LHCN-M2 (cell line): ENCODE measurements at places on chromosomes 16 and 17. TPM values are rescaled to one million over a fixed set of nuclear protein-coding genes. Genes with fewer than 3 reads are reported as not detected.

- DNase-seq, result no peak
These were observed 3.3 kb downstream of the ARL4D start for GRCh38 chr17:43402078-43402477.

DNA sequence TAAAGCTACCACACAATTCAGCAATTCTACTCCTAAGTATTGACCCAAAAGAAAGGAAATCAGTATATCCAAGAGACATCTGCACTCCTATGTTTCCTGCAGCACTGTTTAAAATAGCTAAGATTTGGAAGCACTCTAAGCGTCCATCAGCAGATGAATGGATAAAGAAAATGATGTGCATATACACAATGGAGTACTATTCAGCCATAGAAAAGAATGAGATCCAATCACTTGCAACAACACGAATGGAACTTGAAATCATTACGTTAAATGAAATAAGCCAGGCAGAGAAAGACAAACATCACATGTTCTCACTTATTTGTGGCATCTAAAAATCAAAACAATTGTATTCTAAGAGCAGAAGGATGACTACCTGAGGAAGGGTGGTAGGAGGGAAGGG lies 1.5 kb downstream of the SLFN11 start:
- no peak for DNase-seq

GRCh38 chr16:67746846-67747245 lies 27.7 kb upstream of the GFOD2 start:
- no peak for DNase-seq

GRCh38 chr16:12062343-12063003 lies 85.9 kb downstream of the SNX29 start:
- DNase-seq, result peak; percentile 94

DNA sequence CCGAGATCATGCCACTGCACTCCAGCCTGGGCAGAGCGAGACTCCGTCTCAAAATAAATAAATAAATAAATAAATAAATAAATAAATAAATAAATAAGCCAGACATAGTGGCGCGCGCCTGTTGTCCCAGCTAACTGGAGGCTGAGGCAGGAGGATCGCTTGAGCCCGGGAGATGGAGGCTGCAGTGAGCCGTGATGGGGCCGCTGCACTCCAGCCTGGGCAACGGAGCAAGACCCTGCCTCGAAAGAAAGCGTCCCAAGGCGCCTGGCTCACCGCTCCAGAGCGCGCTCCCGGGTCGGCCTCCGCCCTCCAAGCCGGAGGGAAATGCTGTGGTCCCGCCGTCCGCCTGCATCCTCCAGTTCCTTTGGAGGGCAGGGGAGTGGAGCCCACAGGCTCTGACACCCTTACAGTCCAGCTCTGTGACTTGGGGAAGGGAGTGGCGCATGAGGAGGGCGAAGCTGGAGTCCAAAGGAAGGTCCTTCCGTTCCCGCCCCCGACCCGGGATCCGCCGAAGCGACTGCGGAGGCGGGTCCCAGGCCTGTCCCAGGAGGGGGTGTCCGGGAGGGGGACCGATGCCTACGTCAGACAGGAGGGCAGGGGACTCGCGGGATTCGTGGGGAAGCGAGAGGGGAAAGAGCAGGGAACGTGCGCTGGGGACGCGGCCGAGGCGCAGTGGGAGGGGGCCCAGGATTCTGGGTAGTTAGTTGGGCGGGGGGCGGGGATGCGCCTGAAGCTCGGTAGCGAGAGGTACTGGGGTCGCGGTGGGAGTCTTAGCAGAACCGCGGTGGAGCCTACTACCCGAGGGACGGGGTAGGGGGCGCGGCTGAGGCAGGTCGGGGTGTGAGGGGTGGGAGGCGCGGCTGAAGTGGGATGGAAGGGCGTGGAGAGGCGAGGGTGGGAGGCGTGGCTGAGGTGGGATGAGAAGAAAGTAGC lies 8.4 kb upstream of the TRPV2 start:
- DNase-seq, result no peak

DNA sequence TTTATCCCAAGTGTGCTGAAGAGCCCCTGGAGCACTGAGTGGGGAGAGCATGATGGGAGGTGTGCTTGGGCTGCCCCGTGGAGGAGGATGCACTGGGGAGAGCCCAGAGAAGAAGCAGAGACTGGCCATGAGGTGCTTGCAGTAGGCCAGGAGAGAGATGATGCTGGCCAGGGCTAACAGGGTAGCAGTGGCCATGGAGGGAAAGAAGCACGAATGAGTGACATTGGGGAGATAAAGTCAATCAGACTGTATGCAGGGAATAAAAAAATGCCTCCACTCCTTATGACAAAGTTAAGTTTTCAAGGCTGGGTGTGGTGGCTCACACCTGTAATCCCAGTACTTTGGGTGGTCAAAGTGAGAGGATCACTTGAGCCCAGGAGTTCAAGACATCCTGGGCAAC lies 5.4 kb upstream of the TMEM220 start:
- DNase-seq, result no peak

- DNase-seq, result no peak
These were observed 7.2 kb downstream of the SLC43A2 start for GRCh38 chr17:1621273-1621954.

DNA sequence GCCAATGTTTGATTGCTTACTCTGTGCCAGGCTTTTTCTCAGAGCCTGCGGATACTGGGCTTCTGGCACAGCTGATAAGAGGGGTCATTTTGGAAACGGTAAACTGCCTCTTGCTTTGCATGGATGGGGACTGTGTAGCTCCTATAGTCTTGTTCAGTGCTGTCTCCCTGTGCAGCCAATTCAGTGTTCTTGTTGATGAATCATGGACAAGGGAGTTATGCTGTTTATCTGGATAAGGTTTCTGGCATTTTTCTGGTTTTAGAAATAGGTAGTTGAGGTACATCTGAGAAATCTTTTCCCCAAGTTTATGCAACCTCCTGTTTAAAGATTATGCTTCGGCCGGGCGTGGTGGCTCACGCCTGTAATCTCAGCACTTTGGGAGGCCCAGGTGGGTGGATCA lies 16.7 kb upstream of the TANGO6 start:
- DNase-seq, result no peak

DNA sequence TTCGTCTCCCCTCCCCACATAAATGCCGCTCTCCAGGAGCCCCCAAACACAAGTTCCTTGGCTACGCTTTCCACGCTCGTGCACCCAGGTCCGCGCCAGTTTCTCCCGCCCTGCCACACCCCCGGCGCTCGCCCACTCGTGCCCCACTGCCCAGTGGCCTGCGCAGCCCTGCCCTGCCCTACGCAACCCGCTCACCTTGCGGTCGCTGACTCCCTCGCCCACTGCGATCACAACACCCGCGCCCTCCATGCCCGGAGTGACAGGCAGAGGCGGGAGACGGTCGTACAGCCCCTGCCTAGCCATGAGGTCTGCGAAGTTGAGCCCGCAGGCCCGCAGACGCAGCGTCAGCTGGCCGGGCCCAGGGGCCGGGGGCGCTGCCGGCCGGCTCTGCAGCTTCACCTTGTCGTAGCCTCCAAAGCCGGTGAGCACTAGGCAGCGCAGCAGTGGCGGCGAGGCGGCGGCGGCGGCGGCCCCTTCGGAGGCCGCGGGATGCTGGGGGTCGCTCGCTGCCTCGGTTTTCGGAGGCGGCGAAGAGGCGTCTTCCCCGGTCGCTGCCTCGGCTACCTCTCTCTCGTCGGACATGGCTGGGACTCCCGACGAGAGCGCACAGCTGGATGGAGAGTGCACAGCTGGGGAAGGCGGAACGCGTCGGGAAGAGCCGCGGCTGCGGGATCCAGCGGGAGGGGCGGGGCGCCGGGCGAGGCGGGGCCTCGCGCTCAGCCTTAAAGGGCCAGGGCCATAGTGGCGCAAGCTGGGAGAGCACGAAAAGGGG lies at the start of gene VAT1:
Gene VAT1, minus strand, starts transcription at position 645 of the 772 bp plus-strand sequence. Its CDS starts 63 bp downstream, at position 582.
- DNase-seq, result peak; percentile 73

DNA sequence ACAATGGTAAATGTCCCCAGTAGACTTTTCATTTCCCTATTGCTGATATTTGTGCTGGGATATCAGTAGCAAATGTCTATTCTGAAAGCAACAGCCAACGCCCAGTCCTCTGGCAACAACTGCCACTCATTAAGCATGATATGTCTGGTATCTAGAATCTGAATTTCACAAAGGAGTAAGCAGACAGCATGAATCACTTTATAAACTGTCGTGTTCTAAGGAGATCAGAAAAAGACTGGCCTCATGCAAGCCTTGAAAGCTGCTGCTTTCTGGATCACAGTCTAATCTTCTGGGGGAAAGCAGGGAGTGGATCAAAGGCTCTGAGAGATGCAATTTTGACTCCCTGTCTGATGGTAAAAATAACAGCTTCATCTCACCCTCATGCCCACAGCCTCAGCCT lies 153.1 kb upstream of the NOG start:
- peak; percentile 58 for DNase-seq

GRCh38 chr16:9050102-9050830 lies 41.2 kb upstream of the HAPSTR1 start:
- DNase-seq, result no peak

DNA sequence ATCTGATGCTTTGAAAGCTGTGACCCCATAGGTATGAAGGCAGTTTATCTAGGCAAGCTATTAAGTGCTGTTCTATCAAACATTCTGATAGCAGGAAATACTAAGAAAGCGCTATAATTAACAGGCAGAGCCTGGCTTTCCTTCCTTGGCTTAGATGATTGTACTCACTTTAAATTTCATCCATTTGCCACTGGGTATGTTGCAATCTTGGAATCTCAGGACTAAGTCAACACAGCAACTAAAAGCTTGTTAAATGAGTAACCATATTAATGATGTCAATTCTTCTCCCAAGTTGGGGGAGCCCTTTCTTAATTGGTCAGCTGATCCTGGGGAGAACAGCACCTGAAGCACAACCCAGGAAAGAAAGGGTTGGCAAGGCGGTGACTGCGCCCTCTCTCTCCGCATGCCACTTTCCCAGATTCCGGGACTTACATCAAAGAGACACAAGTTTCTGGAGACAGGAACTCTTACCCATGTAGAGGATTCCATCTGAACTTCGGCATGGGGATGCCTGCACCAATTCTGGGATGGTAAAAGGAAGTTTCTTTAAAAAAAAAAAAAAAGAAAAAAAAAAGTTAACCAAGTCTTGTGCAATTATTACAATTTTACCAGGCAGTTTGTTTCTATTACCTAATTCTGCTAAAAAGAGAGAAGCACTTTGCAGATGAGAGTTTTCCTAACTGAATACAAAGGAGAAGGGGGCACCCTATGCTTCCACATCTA lies 54.4 kb upstream of the ICAM2 start:
- DNase-seq, result peak; percentile 12

DNA sequence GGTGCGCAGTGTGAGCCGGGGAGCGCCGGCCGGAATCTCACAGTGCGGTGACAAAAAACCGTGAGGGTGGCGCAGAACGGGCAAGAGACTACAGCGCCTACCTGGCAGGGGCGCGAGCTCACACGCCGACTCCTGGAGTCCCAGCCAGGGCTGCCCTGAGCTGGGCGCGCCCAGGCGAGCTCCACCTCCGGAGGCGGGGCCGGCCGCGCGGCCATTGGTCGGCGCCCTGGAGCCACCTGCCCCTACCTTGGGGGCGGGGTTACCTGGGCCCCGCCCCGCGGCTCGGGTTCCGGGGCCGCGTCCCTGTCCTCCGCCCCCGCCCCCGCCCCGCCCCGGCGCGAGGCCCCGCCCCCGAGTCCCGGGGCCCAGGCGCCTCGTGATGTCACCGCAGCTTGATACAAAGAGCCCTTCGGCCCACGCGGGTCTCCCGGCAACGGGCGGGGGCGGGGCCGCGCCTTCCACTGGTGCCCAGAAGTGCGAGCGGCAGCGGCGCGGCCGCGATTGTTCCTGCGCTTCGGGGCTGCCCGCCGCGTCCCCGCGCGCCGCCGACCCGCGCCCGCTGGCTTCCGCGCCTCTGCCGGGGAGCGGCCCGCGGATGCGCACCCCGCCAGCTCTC lies 96.3 kb downstream of the RAB11FIP4 start:
- no peak for DNase-seq

GRCh38 chr16:15460601-15461000 lies 26.2 kb downstream of the BMERB1 start:
- DNase-seq, result no peak

DNA sequence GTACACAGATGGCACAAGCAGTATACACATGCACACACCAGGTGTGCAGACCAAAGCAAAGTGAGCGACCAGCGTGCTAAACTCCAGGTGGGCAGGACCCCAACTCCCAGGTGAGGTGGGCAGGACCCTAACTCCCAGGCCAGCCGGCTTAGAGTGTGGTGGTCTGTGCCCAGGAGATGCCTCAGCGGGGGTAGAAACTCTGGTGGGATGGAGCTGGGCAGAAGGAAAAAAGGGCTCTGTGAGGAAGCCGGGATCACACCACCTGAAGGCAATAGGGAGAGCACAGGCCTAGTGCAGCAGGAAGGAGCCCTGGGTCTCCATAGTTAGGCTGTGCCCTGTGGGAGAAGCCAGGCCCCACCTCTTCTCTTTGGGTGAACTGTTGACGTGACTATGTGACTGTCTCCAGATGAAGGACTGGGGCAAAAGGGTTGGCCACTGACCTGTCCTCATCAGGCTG lies 1.6 kb upstream of the FOXJ1 start:
- no peak for DNase-seq

Gene HEATR9
- not detected in 2 replicates for total RNA-seq

Gene TNRC6C
- 2.4 and 3.8 TPM in 2 replicates for total RNA-seq

Gene SGF29
- 14.9 and 15.6 TPM in 2 replicates for total RNA-seq

Gene SLC2A4
- 0.11 TPM in 1 of 2 replicates, not detected in the other for total RNA-seq

Gene SLC4A1
- not detected in 2 replicates for total RNA-seq

Gene TGFB1I1
- total RNA-seq, result 53.9 and 55.6 TPM in 2 replicates
